ENCODE measurements at places on chromosomes 5 and 9.

DNA sequence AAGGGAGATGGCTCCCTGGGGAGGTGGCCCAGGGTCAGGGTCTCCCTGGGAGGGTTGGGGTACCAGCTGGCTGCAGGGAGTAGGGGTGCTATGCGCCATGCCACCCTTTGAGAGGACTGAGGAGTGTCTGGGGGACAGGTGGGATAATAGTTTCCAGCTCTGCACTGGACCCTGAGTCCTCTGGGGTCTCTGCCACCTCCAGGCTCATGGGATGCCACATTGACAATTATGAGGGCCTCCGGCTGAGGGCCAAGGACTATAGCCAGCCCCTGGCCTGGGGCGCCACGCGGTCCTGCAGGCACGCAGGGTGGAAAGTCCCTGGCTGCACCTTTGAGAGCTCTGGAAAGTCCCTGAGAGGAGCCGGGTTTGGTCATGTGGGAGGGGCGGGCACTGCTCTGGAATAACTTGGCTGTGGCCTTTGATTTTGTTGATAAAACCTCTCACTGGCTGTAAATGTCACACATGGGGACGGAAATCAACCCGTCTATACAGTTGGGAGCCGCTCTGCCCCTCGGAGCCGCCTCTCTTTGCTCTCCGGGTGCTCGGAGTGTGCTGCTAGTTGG lies 16.0 kb downstream of the TRAF2 start:
- peak; percentile 71 for DNase-seq

DNA sequence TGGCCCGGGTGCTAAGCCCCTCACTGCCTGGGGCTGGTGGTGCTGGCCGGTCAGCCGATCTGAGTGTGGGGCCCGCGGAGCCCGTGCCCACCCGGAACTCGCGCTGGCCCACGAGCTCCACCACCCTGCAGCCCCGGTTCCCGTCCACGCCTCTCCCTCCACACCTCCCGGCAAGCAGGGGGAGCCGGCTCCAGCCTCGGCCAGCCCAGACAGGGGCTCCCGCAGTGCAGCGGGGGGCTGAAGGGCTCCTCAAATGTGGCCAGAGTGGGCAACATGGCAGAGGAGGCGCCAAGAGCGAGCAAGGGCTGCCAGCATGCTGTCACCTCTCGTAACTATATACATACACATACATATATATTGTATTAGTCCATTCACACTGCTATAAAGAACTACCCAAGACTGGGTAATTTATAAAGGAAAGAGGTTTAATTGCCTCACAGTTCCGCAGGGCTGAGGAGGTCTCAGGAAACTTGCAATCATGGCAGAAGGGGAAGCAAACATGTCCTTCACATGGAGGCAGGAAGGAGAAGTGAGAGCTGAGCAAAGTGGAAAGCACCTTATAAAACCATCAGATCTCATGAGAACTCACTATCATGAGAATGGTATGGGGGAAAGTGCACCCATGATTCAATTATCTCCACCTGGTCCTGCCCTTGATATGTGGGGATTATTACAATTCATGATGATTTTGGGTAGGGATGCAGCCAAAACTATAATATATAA lies 56.8 kb downstream of the LIX1 start:
- DNase-seq, result no peak

DNA sequence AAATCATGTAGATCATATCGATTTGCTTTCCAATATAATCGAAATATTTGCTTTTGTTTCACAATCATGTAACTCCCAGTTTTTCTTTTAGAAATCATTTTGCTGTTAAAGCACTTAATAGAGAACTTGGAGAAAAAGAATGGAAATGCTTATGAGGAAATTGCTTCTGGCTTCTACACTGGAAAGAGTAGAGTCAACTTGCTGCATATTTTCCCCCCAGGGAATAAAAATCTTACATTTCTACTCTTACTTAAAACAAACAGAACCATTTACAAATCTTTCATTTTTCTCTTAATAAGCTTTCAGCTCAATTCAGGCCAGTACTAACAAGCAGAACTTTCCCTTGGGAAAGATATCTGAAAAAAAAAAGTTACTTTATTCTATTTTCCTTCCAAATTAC lies 312.0 kb downstream of the CHSY3 start:
- no peak for DNase-seq

DNA sequence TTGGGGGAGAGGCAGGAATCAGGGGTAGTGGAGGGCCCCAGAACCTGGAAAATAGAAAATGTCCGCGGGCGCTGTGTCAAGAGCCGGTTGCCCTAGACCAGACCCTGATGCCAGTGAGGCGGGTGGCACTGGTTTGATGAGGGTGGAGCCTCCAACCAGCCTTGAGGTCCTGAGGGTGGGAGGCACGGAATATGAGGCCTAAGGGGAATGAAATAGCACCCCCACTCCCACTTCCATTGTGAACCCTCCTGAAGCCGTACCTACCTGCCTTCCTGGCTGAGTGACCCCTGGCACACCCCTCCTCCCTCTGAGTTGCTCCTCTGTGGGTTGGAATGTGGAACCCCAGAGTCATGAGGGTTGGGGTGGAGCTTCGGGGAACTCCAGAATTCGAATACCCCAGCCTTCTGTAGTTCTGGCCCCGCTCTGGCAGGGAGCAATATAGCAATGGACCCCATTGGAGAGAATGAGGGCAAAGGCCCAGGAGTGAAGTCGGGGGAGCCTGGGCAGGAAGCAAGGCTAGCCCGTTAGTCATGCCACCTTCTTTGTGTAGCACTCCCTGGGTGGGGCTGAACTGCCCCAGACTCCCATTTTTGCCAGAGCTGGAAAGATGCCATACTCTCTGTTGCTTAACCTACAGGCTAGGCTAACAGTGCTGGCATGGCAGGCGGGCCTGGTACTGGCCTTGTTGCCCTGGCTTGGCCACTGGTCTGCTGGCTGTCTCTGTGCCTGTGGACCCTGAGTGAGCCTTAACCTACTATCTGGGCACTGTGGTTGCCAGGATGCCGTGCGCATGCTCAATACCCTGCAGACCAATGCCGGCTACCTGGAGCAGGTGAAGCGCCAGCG lies 1.0 kb downstream of the FPGS start:
- DNase-seq, result peak; percentile 63

DNA sequence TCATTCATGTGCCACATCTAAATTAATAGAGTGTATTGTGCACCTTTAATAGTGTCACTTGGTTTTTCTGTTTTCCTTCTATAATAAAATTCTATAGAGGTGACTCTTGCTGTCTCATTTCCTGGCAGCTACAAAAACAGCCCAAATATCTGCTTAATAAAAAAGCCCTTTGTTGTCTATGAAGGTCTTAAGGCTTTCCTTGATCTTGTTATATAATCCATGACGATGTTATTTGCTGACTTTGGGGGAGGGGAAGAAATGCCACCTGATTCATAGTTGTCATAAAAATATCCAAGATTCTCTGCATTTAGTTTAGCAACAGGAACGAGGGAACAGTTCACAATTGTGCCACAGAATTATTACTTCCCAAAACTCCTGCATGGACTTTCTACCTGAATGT lies 31.3 kb downstream of the CPEB4 start:
- no peak for DNase-seq

GRCh38 chr5:36878392-36879082 lies 2.0 kb downstream of the NIPBL start:
- DNase-seq, result peak; percentile 44

DNA sequence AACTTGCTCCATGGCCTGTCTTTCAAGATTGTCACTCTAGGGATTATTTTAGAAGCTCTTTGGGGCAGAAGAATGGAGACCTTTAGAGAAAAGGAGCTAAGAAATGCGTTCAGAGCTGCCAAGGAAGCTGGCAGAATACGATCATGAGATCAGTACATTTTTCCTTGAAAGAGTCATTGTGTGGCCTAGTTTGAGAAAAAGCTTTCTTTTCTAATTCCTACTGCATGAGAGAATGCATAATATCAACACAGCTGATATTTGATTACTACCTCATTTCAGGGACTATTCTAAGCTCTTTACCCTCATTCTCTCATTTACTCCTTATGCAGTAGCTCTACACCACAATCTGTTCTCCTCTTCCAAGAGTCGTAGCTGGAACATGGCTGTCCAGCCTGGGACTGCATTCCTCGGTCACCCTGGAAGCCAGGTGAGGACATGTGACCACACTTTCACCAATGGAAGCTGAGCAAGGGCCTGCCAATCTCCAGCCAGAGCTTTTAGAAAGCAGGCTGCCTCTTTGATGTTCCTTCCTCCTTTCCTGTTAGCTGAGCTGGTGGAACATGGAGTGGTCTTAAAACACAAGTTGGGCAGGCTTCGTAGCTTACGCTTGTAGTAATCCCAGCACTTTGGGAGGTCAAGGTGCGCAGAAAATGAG lies 99.3 kb upstream of the LHFPL2 start:
- peak; percentile 82 for DNase-seq

GRCh38 chr9:6538666-6539071 lies 106.9 kb downstream of the GLDC start:
- peak; percentile 21 for DNase-seq

GRCh38 chr5:66129144-66129543 lies 15.0 kb upstream of the SREK1 start:
- DNase-seq, result no peak

DNA sequence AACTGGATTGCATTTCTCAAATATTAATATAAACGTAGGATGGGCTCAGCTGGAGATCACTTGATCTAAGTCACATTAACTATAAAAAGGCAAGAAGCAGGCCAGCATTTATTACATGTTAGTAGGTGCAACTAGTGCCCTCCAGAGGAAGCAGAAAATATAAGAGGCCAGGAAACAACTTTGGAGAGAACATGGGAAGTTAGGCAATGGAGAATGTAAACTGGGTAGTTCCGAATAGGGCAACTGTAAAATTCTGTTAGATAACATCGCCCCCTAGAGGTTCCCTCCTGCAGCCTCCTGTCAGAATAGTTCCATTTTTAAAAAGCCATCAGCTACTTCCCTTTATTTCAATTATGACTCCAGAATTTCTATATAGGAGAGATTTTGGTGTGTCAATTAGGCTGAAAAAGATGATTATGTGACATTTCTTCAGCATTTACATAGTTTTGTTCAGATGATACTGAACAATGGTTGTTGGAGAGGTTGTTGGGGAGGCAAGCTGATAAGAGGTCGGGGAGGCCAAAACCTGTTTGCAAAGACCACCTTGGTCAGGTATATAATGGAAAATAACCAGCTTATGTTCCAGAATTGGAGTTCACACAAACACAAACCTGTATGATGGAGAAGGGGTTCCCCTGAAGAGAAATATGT lies 22.4 kb downstream of the CCL28 start:
- DNase-seq, result peak; percentile 87

DNA sequence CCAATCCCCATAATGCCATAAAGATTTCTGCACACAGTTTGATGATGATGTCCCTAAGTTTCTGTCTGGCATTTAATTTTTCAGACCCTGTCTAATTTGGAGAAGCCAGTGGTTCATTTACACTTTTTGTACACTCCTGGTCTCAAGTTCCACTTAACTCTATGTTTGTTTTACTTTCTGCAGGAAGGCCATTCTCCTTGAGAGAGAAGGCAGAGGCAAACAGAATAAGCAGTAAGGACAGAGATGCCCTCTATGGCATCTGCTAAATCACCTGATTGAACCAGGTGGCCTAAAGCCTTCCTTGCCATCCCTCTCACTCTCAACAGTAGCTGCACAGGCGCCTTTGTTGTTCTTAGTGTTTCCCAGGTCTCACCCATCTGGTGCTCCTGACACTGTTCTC lies 86.1 kb upstream of the LRRTM2 start:
- DNase-seq, result no peak
